CD4-positive, alpha-beta T cell (primary cell): ENCODE measurements at places on chromosomes 11 and 22.

GRCh38 chr22:40567626-40568328 is 68.7 kb downstream of the MRTFA start:
- DNase-seq = no peak

DNA sequence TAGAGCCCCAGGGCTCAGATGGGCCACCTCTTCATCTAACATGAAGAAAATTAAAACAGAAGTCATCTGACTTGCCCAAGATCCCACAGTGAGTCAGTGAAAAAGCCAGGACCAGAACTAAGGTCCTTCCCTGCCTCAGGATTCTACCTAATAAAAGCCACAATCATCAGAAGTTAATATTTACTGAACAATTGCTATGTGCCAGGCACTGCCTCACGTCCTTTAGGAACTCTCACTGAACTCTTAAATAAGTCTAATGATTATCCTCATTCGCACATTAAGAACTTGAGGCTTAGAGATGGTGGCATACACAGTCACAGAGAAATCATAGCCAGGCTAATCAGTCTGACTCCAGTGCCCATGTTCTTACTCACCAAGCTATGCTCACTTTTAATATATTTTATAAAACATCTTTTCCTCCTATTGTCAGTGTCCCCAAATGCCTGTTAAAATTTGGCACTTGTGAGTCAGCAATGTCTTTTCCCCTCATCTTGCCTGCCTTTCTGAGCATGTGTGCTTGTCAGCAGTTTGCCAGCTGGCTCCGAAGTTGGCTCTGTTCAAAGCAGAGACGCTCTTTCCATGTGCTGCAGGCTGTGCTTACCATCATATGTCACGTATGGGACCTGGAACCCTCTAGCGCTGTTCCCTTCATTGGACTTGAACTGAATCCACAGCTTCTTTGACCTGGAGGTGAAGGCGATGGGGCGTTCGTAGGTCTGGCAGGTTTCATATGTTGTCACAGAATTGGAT is 21.5 kb upstream of the NRIP3 start:
- no peak for DNase-seq

DNA sequence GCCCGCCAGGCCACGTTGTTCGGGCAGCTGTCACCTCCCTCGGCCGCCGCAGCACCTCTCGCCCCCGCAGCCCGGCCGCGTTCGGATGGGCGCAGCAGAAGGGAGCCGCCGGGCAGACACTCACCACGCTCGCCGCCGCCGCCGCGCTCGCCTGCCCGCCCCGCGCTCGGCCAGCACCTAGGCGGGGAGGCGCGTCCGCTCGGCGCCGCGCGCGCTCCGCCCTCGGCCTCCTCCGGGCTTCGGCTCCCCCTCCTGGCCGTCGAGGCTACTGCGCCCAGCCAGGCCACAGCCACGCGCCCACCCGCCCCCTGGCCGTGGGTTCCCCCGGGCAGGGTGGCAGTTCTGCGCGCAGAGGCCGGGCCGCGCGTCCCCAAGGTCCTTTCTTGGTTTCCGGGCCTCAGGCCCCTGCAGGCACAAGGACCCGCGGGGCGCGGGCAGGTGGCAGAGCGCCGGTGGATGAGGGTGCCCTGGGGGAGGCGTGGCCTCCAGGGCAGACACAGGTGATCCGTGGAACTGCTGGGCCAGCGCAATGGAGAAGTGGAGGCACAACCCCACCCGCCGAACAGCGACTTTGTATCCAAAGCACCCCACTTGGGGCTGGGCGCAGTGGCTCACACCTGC is at the start of gene SLC25A22:
SLC25A22 (minus strand) TSS at position 189 of the 621 bp plus-strand sequence. CDS start 3,275 bp downstream, outside the sequence.
- DNase-seq = peak; percentile 82

- no peak for DNase-seq
Measured at GRCh38 chr11:66641834-66642233, 3.3 kb downstream of the RBM4 start.

DNA sequence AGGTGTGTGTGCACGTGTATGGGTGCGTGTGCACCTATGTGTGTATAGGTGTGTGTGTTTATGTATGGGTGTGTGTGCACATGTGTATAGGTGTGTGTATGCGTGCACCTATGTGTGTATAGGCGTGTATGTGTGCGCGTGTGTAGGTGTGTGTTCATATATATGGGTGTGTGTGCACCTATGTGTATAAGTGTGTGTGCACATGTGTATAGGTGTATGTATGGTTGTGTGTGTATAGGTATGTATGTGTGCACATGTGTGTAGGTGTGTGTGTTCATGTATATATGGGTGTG is 26.9 kb downstream of the KCNQ1 start:
- DNase-seq = no peak

- no peak for DNase-seq
Measured at GRCh38 chr11:86103808-86104207, 34.9 kb upstream of the PICALM start.

DNA sequence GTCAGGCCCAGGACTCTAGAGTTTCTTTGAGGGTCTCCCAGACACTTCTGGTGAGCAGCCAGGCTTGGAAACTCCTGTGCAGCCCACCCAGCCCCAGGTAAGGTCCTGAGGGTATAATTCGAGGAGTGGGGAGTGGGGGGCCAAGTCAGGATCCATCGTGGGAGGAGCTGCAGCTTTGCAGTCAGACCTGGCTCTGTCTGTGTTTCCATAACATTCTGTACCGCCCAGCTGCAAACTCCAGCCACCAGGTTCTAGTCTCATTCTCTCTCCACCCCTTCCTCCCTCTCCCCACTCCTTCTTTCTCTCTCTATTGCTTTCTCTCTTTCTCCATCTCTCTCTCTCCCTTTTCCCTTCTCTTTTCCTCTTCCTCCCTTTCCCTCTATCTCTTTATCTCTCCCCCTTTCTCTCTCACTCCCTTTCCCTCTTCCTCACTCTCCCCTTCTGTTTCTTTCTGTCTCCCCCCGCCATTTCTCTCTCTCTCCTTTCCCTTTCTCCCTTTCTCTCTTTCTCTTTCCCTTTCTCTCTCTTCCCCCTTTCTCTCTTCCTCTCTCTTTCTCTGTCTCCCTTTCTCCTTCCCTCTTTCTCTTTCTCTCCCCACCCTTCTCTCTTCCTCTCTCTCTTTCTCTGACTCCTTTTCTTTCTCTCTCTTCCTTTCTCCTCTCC is 127.2 kb downstream of the MN1 start:
- no peak for DNase-seq

DNA sequence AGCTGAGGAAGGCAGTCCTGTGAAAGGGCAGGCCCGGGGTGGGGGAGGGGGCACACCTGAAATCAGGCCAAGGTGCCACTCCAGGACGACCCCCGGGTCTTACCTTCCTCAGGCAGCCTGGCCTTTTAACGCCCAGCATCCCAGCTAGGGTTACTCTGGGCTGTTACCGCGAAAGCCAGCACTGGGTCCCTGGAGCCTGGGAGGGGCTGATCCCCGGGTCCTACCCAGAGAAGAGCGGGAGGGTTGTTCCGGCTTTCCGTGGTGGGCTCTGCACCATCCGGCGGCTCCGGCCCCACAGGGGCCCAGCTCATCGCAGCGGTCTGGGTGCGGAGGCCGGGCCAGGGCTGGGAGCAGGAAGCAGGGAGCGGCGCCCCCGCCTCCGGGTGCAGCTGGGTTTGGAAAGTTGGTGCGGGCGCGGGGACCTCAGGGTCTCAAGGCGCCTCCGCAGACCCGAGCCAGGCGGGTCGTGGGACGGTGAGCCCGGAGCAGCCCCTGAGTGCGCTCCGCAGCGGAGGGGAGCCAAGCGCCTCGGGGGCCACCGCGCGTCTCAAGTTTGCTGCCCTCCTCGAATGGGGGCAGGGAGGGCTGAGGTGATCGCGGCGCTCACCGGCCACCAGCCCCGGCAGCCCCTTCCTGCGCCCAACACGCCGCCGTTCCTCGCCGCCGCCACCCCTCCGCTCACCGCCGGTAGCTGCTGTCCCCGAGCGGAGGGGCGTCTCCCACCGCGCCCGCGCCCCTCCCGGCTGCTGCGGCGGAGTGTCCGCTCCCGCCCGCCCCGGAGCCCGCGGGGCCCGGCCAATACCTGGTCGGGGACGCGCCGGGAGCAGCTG is 831 bp downstream of the CHST1 start:
- DNase-seq = no peak

DNA sequence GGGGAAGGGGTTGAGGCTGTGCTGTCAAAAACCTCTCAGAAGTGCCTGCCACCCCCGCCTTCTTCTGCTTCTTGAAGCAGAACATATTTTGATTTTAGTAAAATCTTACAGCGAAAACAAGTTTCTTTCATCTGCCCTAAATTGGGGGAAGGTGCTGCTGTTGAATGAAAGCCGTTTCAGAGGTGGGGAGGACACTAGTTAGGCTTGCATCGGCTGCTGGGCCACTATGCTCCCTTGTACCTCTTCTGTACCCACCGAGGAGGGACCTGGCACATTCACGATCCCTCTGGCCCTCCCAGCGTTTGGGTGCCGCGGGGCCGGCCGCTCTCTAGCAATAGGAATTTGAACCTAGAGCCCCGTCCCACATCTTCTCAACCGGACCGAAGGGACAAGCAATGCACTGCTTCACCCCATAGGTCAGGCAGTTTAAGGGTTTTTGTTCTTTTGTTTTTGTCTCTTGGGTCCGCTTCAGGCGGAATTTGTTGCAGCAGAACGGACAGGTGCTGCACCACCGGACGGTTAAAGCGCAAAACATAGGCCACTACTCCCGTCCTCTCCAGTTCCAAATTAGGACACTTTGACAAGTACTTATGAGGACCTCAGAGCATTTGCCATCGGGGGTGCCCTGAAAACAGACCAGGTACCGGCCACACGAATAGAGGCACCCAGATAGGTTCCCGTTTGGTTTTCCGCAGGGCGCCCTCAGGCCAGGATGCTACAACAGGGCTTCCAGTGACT is 5.6 kb downstream of the SLC6A5 start:
- DNase-seq = no peak

- DNase-seq = no peak
Measured at GRCh38 chr11:8403310-8403709, 139.6 kb upstream of the LMO1 start.

DNA sequence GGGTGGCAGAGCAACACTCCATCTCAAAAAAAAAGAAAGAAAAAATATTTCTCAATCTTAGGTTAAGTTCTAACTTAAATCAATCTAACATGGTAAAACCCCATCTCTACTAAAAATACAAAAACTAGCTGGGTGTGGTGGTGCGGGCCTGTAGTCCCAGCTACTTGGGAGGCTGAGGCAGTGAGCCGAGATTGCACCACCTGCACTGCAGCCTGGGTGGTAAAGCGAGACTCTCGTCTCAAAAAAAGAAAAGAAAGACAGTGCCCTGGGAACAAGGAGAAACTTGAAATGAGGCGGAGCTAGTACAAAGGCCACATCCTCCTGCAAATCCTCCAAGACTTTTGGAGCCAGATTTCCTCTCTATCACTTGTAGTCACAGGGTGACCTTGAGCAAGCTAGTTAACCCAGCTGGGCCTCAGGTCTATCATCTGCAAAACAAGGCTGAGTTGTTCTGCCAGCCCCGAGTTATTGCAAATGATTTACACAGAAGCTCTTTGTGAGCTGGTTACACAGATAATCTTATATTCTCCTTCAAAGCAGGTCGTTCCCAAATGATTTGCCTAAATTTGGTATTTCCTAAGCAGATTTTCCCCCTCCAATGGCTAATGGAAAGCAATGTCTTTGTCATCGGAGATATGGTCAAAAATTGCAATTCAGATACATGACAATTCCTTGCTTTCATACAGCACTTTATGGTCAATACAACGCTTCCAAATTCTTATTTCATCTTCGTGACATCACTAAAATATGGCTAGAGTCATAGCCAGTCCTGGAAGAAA is 1.9 kb downstream of the ANKRD54 start:
- no peak for DNase-seq

DNA sequence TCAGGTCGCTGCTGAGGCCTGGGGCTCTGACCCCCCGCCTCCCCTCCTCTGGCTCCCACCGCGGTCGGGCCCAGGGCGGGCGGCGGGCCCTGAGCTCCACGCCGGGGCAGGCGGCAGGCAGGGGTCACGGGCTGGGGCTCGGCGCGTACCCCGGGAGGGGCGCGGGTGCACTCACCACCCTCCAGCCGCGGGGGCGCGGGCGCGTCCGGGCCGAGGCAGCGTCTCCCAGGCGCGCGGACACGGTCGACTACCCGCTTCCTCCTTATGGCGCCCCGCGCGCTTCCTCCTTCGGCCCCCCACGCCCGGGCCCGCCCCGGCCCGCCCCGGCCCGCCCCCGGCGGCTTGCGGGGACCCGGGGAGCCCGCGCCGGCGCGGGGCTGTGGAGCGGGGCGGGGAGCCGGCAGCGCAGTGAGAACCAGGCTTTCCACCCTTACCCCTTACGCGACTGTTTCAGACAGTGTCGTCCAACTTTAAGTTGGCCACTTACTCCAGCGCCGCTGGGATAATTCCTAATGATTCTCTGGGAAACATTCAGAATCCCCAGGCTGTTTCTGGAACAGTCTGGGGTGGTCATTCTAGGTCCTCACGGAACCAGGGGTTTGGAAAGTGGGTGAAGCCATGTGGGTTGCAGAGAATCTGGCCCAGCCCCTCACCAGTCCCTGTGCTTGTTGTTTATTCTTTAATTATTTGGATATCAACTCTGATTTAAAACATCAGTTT is at the start of gene BID:
BID (minus strand) TSS at position 264 of the 720 bp plus-strand sequence. CDS start 24,353 bp downstream, outside the sequence.
- DNase-seq = no peak
